ENCODE measurements at places on chromosomes 12 and 14.
A peak's percentile ranks its signal among the peaks of the same experiment; 100 is the strongest.

GRCh38 chr12:41743835-41744234 is 400.8 kb downstream of the GXYLT1 start:
- no peak for DNase-seq

DNA sequence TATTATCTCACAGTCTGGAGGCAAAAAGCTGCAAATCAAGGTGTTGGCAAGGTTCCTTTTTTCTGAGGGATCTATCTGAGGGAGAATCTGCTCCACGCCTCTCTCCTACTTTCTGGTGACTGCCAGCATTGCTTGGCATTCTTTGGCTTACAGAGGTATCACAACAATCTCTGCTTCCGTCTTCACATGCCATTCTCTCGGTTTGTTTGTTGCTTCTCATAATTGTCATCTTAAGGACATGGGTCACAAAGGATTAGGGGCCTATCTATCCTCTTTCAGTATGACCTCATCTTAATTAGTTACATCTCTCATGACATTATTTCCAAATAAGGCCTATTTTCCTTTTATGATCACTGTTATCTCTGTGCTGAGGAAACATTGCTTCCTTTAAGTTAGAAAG is 345.0 kb downstream of the FOXG1 start:
- DNase-seq: no peak

GRCh38 chr14:26597589-26598080 is at the start of gene NOVA1:
TSS of gene NOVA1 (minus strand) at chr14:26598033. CDS start at chr14:26597436, 597 bp downstream.
- peak; percentile 1 for DNase-seq

DNA sequence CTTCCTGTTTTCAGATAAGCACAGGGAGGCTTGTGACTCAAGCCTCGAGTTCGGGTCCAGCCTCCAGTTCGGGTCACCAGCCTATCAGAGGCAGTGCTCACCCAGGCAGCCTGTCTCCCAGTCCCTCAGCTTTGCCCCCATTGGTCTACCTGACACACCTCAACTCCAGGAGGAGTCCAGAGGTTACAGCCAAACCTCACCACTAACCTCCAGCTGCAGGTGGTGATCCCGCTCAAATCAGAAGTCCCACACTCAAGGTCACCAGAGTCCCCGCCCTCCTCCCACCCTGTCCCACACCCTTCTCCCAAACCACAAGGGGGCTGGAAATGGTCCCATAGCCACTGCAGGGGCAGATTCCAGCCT is 42.1 kb downstream of the KDM2B start:
- DNase-seq: no peak

GRCh38 chr14:103317976-103318580 is 16.0 kb upstream of the EIF5 start:
- no peak for DNase-seq

GRCh38 chr12:12954356-12954755 is 2.4 kb upstream of the GPRC5D start:
- DNase-seq: no peak

DNA sequence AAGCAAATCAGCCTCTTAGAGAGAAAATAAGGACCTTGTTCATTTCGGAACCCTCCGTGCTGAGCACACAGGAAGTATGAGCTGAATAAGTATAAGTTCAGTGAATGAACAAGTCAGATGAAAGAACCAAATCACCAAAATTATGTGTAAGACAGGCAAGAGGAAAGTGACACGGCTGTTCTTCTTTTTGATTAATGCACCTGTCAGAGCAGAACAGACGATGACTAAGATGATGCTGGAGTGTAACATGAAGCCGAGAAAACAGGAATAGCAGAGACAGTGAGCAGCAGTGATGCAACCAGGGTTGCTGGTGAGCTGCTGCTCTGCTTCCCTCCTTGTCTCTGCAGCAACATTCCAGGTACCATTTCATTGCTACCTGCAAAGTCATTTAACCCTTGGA is 861.1 kb downstream of the GALC start:
- DNase-seq: no peak

GRCh38 chr12:4082809-4083403 is 190.7 kb upstream of the CCND2 start:
- DNase-seq: no peak

DNA sequence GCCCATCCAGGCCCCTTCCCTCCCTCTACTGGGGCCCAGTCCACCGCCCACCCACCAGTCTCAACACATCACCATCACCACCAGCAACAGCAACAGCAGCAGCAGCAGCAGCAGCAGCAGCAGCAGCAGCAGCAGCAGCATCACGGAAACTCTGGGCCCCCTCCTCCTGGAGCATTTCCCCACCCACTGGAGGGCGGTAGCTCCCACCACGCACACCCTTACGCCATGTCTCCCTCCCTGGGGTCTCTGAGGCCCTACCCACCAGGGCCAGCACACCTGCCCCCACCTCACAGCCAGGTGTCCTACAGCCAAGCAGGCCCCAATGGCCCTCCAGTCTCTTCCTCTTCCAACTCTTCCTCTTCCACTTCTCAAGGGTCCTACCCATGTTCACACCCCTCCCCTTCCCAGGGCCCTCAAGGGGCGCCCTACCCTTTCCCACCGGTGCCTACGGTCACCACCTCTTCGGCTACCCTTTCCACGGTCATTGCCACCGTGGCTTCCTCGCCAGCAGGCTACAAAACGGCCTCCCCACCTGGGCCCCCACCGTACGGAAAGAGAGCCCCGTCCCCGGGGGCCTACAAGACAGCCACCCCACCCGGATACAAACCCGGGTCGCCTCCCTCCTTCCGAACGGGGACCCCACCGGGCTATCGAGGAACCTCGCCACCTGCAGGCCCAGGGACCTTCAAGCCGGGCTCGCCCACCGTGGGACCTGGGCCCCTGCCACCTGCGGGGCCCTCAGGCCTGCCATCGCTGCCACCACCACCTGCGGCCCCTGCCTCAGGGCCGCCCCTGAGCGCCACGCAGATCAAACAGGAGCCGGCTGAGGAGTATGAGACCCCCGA is 6.8 kb upstream of the RNU7-1 start:
- no peak for DNase-seq

GRCh38 chr12:87198181-87198580 is 831.0 kb downstream of the C12orf50 start:
- no peak for DNase-seq

GRCh38 chr12:6824085-6824775 is 2.6 kb downstream of the GPR162 start:
- no peak for DNase-seq

GRCh38 chr14:56087671-56088471 is 30.3 kb upstream of the PELI2 start:
- no peak for DNase-seq

DNA sequence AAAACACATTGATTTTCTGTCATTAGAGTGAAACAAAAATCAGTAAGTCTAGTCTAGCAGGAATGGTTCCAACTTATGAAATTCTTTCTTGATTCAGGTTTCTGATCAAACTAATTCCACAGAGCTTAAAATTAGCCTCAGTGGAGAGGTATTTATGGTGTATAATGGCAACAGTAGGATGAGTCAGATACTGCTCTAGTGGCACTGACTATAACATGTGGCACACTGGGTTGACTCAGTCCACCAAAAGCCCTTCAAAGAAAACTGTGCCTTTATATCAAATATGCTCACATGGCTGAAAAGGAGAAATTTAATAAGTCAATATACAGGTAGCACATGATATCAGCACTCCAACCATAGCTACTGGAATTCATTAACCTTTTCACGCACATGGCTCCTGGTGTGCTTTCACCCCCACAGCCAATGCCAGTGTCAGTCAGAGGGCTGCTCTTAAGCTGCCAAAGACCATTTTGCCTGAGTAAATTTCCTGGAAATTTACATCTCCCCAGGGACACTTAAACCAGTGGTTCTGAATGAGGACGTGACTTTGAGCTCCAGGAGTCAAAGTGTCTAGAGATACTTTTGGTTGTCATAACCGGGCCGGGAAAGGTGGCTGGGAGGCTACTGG is 21.7 kb upstream of the CATSPERB start:
- DNase-seq: no peak

- DNase-seq: peak; percentile 95
Observed at GRCh38 chr12:120761519-120761934, 35.9 kb downstream of the ACADS start.

GRCh38 chr14:75334549-75335051 is 56.0 kb downstream of the FOS start:
- DNase-seq: no peak

DNA sequence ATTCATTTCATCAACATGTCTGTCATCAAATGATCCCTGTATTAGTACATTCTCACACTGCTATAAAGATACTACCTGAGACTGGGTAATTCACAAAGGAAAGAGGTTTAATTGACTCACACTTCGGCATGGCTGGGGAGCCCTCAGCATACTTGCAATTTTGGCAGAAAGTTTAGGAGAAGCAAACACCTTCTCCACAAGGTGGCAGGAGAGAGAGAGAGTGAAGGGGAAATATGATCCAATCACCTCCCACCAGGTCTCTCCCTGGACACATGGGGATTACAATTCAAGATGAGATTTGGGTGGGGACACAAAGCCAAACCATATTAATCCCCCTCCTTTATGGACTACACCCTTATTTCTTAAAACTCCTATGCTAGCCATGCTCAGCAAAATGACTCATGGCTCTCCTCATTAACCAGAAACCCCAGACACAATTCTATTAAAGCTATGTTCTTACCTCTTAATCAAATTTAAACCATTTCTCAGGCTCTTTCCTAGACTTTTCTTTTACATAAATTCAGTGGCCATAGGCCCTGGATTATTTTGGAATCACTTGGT is 932.3 kb downstream of the FLRT2 start:
- peak; percentile 2 for DNase-seq

DNA sequence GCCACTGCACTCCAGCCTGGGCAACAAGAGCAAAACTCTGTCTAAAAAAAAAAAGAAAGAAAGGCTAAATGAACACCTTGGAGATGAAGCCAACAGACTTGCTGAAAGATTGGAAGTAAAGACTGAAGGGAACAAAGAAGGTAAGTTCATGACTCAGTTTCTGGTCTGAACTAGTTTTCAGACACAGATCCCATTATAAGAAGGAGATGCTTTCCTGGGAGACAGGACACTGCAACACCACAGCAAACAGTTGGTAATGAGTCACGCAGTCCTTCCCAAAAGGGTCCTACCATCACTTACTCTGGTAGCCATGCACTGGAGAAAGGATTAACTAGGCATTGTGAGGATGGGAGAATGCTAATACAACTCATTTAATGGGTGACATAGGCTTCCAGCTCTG is 97.2 kb downstream of the SSPN start:
- DNase-seq: no peak

GRCh38 chr12:9032202-9032964 is 43.0 kb downstream of the KLRG1 start:
- DNase-seq: no peak

DNA sequence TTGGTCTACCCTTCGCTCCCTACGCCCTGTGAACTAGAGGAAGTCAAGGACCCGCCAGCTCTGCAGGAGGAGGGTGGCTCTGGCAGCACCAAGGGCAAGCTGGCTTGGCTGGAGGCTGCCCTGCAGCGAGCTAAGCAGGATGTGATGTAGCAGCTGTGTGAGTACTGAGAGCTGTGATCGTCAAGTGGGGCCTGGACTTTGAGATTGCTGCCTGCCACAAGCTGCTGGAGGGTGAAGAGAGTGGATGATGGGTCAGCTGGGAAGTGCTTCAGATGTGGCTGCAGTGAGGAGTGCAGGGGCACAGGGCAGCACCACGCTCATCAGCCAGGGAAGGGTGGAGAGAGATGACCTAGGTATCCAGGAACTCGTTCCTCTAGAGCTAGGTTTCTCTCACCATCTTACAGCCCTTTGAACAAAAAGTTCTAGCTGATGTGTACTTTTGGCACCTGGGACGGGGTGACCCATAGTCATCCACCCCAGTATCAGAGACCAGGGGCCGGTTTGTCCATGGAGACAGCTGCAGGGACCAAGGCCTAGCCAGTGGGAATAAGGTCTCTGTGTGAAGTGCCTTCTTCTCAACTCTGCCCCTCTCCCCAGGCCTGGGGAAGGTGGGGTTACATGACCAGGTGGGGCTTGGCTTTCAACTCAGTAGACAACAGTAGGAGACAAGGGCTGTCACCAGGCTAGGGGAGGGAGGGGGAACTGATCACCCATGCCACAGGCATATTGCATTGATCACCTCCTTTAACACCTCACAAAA is 3.2 kb downstream of the KRT86 start:
- no peak for DNase-seq

DNA sequence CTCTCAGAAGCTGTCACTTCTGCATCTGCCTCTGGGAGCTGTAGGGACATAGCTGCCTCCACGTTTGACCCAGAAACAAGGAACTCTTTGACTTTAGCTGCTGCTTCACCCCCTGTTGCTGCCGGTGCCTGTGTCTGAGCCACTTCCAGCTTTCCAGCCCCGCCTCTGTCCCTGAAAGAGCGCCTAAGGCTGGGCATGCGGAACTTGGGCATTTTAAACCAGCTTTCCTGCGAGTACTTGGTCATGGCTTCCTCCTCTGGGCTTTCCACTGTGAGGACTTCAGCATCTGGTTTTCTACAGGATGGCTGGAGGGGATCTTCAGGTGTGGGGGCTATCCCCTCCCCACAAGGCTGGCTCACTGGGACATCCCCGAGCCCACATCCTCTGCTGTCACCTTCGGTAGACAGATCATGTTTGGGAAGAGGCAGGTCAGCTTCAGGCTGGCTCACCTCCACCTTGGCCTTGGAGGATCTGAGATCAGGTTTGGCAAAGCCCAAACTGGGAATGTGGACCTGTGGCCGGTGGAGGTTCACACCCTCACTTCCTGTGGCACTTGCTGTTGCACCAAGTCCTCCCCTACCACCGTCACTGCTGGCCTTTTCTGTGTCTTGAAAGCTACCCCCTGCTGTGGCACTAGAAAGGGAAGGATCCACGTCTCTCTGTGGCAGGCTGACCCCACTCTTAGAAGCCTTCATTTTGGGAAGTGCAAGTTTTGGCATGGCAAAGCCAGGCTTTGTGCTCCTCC is 15.2 kb downstream of the PLD4 start:
- no peak for DNase-seq

- peak; percentile 22 for DNase-seq
Observed at GRCh38 chr14:103522649-103523574, at the start of gene CKB. TSS of gene CKB (minus strand) at chr14:103522830. CDS start at chr14:103522493, 337 bp downstream.

GRCh38 chr12:81888106-81888740 is 129.1 kb upstream of the PPFIA2 start:
- no peak for DNase-seq

DNA sequence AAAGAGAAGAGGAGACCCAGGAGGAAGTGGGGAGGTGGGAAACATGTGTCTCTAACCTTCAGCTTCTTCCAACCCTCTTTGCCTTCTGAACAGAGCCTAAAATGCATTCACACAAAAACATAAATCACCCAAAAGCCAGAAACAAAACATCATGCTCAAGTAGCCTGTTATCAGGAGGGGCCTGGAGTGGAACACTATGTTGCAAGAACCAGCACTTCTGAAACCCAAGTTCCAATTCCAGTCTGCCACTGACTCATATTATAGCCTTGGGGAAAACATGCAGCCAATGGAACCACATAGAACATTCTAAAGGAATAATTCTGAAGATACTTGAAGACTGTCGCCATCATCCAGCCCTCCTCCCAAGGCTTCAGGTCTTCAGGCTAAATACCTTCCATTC is 169.8 kb upstream of the PLXNC1 start:
- DNase-seq: peak; percentile 60

Data from brain microvascular endothelial cell (primary cell).